ENCODE measurements at places on chromosomes 5 and 9.

- DNase-seq: no peak
These were observed 67.1 kb downstream of the KLF4 start for GRCh38 chr9:107422189-107423185.

- no peak for DNase-seq
These were observed 110.9 kb downstream of the NXNL2 start for GRCh38 chr9:88645879-88646199.

DNA sequence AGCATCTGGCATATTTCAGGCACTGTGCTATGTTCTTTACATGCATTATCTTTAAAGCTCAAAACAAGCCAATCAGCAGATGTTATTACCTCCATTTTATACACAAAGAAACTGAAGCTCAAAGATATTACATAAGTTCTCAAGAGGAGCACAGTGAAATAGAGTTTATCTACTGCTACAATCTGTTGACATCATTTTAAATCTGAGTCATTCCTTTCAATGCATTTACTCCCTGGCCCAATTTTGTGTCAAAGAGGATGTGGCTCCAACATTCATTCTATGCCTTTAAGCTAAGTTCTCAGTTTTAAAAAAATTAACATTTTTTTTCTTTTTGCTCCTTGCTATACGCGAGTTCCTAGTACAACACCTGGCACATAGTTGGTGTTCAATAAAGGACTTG is 486.3 kb upstream of the ZNF462 start:
- no peak for DNase-seq

- no peak for DNase-seq
These were observed 48.4 kb upstream of the FUBP3 start for GRCh38 chr9:130530938-130531337.

DNA sequence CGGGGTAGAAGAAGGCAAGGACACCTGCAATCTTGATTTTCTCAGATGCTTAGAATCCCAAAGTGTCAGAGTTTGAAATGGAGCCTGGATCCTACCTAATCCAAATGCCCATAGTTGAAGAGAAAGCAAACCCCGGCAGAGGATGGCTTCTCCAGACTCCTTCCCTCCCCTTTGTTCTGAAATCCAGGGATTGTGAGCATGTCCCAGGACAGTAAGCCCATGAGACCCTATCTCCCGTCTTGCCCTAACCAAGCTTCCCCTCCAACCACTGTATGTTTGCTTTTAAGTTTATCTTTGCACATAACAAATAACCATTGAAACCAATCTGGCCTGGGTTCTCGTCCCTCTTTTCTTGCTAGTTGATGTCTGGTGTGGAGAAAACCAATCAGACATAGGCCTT is 78.3 kb upstream of the NIPAL4 start:
- DNase-seq: peak; percentile 60

DNA sequence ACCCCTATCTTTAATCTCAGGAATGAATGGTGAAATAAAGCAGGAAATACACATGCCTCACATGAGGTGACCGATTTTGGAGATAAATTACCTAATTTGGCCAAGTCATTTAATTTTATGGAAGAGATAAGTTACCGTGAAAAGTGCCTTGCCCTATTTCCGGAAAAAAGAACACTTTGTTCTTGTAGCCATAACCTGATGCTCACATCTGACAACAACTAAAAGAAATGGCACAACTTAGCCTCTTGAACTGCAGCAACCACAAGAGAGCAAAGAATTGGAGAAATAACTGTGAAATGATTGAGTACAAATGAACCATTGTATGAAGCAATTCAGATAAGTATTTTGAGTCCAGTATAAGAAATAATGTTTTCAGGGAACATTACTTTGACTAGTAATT is 628.1 kb upstream of the TYRP1 start:
- DNase-seq: no peak

DNA sequence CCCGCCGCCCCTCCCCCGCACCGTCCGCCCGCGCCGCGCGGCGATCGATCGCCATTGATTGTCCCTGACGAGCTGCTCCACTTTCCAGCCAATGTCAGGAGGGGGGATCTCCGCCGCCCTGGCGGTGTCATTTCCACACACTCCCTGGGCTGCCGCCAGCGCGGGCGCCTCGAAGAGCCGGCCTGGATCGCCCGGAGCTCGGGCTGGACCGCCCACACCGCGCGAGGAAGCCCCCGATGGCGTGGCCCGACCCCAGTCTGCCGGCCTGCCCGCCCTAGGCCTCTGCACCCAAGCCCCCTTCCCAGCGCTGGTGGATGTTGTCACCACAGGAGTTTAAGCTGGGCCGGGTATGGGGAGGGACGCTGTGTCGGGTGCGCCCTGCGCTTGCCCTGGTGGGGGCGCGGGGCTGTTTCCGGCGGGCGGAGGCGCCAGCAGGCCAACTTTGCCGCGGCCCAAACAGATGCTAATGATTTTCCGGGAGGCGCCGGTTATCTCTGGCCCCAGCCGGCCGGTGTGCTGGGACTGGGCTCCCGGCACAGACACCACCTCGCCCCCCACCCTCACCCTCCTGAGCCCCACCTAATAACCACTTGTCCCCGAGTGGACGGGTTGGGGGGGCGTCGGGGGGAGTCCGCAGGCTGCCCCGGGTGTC is 10.6 kb upstream of the CXXC5 start:
- peak; percentile 96 for DNase-seq

- no peak for DNase-seq
These were observed 512 bp downstream of the AK1 start for GRCh38 chr9:127876764-127877562.

GRCh38 chr9:69344459-69344858 is 19.4 kb downstream of the ENTREP1 start:
- DNase-seq: no peak
